ENCODE measurements at places on chromosomes 11 and 22.

DNA sequence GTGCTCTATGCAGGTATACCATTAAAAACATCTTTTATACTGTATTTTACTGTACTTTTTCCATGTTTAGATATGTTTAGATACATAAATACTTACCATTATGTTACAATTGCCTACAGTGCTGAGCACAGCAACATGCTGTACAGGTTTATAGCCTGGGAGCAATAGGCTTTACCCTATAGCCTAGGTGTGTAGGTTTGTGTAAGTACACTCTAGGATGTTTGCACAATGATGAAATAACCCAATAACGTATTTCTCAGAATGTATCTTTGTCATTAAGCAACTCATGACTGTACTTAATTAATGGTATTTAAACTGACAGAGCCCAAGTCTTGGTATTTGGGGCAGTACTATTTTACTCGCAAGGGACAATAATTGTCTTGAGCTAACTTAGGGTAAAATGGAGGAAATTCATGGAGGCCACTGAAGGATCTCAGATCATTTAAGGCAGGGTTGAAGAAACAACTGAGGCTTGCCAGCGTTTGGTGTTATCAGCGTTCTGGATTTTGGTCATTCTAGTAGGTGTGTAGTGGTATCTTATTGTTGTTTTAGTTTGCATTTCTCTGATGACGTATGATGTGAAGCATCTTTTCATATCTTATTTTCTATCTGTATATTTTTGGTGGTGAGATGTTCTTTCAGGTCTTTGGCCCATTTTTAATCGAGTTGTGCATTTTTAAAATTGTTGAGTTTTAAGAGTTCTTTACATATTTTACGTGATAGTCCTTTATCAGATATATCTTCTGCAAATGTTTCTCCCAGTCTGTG, 42.4 kb downstream of the ADAMTS15 start:
- DNase-seq, result no peak

- no peak for DNase-seq
Observed at GRCh38 chr11:96215110-96215782, 127.7 kb downstream of the MAML2 start.

- DNase-seq, result no peak
Observed at GRCh38 chr11:76616676-76617552, 53.6 kb downstream of the LRRC32 start.

DNA sequence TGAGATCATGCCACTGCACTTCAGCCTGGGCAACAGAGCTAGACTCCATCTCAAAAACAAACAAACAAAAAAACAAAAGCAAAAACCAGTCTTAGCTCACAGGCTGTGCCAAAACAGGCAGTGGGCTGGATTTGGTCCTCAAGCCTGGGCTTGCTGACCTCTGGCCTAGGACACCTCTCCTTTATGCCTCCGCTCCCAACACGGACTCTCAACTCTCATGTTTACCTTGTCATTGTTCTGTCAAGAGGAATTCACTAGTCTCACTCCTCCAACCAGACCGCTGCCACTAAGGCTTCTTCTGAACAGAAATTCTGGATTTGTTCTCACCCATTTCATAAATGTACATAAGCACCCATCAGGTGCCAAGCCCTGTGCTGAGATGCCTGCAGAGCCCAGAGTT, 42.6 kb downstream of the FAM83F start:
- no peak for DNase-seq

DNA sequence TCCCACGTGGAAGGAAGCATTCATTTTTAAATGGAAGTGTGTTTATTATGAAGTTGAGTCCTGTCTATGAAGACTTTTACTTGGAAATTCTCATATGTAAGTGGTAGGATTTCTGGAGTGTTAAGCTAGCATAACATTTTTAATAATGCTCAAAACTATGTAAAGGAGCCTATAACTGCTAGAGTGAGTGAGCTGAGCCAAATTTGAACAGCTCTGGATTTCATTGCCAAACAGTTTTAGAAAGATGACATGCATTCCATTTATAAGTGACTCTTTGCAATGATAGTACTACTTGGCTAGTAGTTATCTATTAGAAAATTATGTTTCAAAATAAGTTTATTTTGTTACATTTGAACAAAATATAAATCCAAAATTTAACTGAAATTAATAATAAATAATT, 721.2 kb downstream of the LUZP2 start:
- no peak for DNase-seq

GRCh38 chr11:134110252-134110815, 41.5 kb downstream of the JAM3 start:
- no peak for DNase-seq

- DNase-seq, result no peak
Observed at GRCh38 chr11:35932681-35933319, 11.1 kb upstream of the LDLRAD3 start.

DNA sequence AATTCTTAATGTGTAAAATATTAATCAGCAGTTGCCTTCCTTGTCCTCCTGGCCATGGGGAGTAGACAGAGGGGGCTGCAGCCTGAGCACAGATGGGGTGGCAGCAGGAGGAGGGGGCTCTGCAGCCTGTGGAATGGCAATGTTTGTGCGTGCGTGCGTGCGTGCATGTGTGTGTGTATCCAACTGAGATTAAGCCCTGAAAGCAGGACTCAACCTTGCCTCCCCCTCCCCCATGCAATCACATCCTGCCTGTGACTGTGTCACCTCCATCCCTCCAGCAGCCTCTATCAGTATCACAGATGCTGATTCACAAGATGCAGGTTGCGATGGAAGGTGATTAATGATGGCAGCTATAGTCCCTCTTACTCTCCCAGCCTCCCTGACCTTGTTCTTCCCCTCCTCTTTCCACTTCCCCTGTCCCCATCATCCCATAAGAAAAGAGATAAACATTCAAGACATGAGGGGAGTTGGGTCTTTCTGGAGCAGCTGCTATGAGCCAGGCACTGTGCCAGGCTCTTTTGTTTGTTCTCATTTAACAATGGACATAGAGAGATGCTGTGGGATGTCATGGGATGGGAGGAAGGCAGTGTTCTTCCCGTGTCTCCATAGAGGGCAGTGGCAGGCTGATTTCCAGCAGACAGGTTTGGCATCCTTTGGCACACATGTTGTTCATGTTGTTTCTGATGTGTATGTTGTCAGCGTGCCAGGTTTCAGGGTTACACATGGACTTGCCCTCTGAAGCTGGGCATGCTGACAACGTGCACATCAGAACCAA, 43.8 kb upstream of the NECTIN1 start:
- DNase-seq, result no peak
